Vagina (tissue), 2 donors: ENCODE measurements at places on chromosomes 2 and 18.

DNA sequence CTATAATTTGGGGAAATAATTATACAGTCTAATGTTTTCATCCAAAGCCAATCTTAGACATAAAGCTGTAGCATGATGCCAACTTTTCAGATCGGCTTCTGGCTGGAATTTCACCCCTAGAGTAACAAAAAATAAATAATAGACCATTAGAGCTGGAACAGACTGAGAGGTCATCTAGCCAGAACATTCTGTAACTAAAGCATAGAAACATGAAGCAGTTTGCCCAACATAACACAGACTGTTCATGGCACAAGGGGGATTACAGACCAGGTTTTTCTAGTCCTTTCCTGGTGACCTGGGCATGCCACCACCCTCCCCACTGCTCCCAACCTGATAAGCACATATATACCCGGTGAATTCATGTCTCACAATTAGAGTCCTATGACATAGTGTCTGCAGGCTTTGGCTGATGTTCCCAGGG, 116.4 kb upstream of the PPP1CB start:
- no peak for DNase-seq

DNA sequence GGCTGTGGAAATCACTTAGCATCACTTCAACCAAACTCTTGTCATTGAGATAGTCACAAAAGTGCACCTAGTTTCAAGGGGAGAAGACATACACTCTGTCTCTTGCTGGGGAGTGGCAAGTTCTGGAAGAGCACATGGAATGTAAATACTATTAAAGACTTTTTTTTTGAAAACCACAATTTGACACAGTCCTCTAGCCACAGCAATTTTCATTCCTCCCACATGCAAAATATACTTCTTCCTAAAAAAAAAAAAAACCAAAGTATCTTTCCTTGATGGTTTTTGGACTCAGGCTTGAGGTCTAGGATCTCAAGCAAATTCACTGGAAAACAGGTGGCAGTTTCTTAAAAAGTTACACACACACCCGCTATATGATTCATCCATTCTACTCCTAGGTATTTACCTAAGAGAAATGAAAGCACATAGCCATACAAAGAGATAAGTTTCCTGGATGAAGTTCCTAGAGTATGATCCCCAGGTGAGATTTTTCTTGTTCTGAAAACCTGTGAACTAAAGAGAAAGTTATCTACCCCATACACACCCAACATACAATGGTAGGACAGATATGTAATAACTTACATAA, 295.8 kb downstream of the SP3 start:
- DNase-seq, result no peak

GRCh38 chr2:100703213-100703612, 116.7 kb upstream of the NPAS2 start:
- DNase-seq, result peak; percentile 88

GRCh38 chr2:55986700-55987440, 63.3 kb upstream of the EFEMP1 start:
- DNase-seq, result no peak

DNA sequence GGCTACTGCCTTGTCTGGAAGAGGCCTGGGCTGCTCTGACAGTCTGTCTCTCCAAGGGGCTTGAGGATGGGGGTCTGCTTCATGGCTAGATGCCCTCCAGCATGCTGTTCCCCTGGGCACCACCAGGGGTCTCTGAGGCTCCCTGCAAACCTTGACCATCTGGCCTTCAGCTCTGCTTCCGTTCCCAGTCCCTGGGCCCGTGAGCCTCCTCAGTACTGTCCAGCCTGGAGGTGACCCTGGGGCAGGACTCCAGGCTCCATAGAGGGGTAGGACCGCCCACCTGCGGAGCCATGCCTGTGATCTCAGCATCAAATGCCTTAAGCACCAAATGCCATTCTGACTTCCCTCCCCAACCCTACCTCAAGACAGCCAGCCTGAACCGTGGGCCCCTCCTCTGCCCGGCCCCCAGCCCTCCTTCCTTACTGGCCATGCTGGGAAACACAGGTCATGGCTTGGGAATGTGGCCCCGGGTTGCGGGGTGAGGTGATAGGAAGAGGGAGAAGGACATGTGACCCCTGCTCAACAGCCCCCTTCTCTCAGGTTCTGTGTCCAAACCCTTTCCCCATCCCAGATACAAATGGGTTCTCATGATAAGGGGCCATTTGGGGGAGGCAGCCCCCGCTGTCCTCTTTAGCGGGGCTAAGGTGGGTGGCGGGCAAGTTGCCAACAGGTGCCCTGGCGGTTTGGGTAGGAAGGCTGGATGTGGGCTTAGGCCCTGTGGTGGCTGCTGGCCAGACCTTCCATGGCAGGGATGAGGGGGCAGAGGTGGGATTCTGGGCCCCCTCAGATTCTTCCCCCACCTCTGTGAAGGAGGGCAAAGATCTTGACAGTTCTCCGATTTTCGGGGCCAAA, 25.0 kb downstream of the SPEG start:
- DNase-seq, result no peak

DNA sequence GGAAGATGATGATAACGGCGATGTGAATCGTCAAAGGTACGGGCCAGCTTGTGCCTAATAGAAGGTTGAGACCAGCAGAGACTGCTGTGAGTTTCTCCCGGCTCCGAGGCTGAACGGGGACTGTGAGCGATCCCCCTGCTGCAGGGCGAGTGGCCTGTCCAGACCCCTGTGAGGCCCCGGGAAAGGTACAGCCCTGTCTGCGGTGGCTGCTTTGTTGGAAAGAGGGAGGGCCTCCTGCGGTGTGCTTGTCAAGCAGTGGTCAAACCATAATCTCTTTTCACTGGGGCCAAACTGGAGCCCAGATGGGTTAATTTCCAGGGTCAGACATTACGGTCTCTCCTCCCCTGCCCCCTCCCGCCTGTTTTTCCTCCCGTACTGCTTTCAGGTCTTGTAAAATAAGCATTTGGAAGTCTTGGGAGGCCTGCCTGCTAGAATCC, 3.0 kb downstream of the FZD7 start:
- no peak for DNase-seq

DNA sequence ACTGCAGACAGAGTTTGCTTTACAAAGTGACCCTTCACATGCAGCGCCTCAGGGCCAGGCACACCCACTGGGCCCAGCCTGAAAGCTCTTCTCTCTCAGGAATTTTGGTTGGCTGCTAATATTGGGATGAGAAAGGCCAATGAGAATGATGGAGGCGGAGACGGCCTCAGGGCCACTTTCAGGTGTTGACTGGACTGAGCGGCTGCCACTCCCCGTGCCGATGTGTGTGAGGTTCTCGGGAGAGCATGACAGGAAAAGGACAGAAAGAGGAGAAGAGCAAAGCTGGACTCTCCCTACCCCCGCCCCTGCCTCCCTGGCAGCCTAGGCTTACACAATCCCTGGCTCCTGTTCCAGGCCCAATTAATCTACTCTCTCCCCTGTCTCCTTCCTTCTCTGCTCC, 155.7 kb downstream of the CELF4 start:
- no peak for DNase-seq

GRCh38 chr2:127658146-127658545, 12.2 kb downstream of the GPR17 start:
- DNase-seq, result no peak

GRCh38 chr2:44772131-44772530, 169.4 kb upstream of the SIX3 start:
- no peak for DNase-seq
